T-helper 2 cell treated with Interferon-gamma antibody and Interleukin-4, amounts not matched to agents 5 μg/mL and 100 μg/mL, for 36 hours (primary cell): ENCODE measurements at places on chromosomes 7 and 10.
A peak's percentile ranks its signal among the peaks of the same experiment; 100 is the strongest.

DNA sequence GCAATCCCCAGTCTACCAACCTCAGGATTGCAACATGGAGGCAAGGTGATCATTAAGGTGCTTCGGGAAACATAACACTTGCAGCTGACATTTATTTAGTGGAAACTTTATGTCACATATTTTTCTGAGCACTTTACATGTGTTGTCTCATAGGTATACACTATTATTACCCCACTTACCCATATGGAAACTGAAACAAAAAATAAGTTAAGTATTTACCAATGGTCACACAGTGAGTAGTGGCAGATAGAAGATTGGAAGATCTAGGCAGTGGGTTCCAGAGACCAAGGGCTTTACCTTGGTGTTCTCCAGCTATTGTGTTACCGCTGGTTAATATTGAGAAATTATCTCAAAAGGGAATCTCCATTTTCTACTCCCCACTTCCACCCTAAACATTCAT lies 1279.1 kb upstream of the SORCS1 start:
- DNase-seq: no peak

GRCh38 chr7:2687881-2688318 lies at the start of gene AMZ1:
AMZ1 (plus strand) TSS chr7:2688202; CDS start chr7:2700452, 12,250 bp downstream.
- DNase-seq: no peak

DNA sequence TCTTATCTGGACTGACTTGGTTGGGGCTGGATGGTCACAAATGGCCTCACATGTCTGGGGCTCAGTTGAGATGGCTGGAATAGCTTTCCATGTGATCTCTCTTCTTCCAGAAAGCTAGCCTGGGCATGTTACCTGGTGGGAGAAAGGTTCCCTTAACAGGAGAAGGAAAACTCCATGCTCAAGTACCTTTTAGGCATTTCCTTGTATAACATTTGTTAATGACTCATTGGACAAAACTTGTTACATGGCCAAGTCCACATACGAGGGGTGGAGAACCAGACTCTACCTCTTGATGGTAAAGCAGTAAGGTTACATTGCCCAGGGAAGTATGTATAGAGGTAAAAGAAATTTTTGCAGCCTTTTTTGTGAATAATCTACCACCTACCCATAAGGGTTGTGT lies 826.4 kb downstream of the LRMDA start:
- no peak for DNase-seq

- no peak for DNase-seq
These were observed 144.4 kb downstream of the MAPK8 start for GRCh38 chr10:48450741-48451466.

- DNase-seq: no peak
These were observed 76.2 kb downstream of the GRB10 start for GRCh38 chr7:50706469-50706937.

- DNase-seq: peak; percentile 20
These were observed at the start of gene C1QL3 for GRCh38 chr10:16521311-16522016. C1QL3 (minus strand) TSS chr10:16521879; CDS start chr10:16521065, 814 bp downstream.

DNA sequence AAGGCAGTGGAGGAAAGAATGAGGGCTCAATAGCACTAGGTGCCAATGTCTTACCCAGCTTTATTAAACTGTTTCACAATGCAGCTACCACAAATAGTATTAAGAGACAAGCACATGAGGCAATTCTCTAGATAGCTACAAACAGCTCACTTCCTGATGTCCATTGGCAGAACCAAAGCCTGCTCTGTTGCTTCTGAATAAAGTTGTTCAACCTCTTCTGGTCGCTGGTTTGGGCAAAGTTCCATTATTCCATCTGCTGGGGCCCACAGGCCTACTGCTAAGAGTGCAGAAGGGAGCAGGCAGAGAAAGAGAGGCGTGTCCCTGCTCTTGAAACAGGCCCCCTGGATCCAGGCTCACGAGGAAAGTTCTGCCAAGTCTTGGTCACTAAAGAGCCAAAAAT lies 173.9 kb downstream of the ZNF438 start:
- DNase-seq: no peak

- no peak for DNase-seq
These were observed 692.8 kb upstream of the LRRN3 start for GRCh38 chr7:110397927-110398660.

DNA sequence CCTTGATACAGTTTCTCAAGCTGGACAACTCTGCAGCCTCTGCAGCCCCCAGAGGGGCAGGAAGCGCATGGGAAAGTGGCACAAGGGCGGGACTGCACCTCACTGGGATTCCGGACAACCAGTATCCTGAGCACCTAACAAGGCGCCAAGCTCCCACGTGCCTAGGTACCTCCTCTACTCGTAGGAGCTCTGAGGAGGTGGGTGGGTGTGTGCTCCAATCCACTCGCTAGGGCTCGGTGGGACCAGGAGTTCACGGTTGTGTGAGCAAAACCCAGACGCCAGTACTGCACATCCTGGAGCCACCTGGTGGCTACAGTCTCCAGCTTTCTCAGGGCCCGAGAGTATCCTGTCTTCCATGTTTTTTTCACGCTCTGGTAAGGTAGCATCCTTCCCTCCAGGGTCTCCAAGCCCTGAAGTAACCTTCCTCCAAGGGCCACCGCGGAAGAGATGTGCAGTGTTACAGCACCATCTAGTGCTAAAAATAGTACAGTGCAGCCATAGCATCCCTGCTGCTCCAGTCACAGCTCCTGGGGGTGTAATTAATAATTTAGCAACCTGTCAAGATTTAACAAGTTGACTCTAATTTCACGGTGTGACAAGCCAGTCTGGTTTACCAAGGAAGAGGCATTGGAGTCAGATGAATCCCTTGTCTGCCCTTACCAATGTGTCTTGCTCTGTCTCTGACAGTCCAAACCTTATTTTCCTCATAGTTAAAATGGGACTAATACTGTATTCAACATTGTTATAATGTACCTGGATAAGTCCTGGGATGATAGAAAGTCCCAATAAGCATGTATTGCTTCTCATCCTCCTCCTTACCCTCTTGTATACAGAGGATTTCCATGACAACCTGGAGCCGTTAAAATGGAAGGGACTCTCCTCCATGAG lies 70.4 kb downstream of the HERPUD2 start:
- DNase-seq: no peak

DNA sequence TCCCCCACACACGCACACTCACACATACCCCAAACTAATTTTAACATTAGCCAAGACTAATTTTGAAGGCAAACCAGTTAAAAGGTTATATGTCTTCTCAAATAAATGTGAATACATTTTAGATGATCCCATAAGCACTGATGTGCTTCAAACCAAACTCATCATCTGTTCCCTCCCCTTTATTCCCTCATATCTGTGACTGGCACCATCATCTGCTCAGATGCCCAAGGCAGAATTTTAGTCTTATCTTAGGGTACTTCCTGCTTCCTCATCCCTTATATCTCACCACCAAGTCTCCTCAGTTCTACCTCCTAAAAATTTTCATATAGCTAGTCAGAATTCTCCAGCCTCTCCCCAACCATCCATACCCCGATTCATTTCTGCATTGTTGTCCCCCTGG lies 80.4 kb downstream of the UPF2 start:
- DNase-seq: no peak

- DNase-seq: no peak
These were observed 7.7 kb upstream of the OPN1SW start for GRCh38 chr7:128783143-128783861.

DNA sequence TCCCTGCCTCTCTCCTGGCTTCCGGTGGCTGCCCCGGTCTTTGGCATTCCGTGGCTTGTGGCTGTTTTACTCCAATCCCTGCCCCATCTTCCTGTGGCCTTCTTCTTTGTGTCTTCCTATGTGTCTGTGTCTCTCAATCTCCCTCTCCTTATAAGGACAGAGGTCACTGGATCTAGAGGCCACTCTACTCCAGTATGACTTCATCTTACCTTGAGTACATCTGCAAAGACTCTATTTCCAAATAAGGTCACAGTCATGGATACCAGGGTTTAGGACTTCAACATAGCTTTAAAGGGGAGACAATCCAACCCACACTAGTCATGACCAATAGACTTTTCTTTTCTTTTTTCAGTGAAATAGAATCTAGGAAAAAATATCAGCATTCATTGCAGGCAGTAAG lies 153.3 kb upstream of the INSYN2A start:
- no peak for DNase-seq

DNA sequence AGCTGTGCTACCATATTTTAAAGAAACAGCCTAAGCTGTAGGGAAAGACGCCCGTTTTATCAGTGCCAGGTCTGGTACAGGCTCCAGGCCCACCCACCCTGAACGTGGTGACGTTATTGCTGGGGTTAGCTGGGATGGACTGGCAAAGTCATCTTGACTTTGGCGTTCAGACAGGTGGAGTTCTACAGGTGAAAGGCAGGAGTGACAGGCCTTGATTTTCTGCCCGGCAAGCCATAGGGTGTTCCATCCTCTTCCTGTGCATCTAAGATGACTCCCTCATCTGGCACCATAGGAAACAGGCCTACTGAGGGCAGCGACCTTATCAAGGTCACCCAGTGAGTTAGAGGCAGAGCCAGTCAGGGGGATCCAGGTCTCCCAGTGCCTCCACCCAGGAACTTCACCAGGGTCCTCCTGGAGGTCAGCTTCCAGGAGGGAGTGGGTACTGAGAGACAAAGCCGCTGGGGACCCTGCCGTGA lies 41.6 kb downstream of the HK1 start:
- no peak for DNase-seq

DNA sequence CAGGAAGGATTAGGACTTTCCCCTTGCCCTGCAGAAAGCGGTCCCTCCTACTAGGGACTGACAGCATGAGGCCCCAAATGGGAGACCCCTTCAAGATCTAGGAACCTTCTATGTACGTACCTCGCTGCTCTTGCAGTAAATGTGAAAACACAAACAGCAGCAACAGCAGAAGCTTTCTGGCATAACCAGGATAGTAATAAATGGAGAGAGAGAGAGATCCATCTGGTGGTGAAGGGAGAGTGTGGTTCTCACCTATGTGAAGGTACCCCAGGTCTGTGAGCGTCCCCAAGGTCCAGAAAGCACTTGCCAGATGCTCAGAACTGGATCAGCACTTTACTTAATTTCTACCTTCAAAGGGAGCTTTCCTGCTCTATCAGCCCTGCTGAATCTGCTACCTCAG lies 592.7 kb downstream of the PARD3 start:
- no peak for DNase-seq

GRCh38 chr7:111729483-111729882 lies 167.2 kb upstream of the IMMP2L start:
- no peak for DNase-seq

GRCh38 chr10:124992462-124993344 lies 50.8 kb downstream of the ZRANB1 start:
- no peak for DNase-seq
